ENCODE measurements at places on chromosomes 16 and 17.

DNA sequence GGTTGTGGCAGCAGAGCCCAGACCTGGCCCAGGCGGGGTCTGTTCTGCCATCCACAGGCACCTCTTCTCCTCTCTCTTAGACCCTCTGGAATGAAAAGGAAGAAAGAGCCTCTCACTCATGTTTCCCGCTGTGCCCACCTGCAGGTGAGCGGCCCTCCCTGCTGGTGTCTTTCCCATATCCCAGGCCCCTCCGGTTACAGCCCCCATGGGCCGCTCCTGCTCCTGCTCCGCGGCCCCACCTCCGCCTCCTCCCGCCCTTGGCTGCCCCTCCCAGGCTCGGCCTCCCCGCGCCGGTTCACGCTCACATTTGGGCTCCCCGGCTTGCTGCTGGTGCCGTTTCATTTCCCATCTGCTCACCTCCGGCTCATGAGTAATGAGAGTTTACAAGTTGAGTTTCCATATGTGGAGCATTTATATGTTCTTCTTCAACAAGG is 98.7 kb upstream of the SDK2 start:
- DNase-seq = no peak

GRCh38 chr16:65318590-65319257 is 196.9 kb upstream of the CDH11 start:
- DNase-seq = no peak

DNA sequence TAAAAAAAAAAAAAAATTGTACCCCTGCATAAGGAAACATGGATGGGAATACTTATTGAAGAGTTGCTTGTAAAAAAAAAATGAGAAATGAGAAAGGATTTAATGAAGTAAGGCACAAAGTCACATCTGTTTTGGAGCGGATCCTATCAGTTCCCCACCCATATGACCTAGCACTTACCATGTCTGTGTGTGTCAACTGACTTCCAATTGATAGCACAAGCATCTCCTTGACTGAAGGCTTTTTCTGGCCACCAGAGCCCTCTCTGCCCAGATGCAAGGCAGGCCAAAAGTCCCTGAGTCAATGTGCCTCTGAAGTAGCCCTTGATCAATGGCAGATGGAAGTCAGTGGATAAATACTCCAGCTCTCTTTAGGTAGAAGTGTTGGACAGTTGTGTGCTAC is 13.4 kb upstream of the NLK start:
- DNase-seq = no peak

DNA sequence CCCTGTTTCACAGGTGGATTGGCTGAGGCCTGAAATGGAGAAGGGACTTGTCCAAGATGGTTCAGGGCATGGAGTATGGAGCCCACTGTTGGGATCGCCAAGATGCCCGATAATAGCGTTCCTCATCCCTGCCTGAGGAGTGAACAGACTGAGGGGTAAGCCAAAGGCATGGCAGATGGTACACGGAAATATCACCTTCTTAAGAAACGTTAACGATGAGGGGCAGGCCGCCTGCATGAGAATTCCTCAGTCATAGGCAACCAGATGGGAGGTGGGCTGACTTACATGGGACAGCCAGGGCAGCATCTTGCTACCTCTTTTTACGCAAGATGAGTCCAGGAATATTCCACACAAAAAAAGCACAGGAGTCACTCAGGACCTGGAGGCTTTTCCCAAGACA is 188.1 kb downstream of the CCDC182 start:
- DNase-seq = no peak

DNA sequence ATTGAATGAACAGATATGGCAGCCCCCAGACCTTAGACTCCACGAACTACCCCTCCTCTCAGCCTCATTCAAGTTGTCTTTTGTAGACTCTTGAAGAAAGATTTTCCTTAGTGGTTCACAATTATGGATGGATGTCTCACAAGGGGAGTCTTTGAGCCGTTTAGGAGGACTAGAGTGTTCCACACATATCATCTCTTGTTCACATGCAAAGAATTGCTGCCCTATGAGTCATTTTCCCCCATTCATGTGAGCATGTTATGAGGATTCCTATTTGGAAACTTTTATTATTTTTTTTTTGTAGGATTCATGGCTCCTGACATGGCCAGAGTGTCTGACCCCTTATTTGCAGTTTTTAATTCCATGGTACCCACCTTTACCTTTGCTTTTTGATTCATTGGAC is 237.1 kb downstream of the SHISA9 start:
- no peak for DNase-seq

- no peak for DNase-seq
Measured at GRCh38 chr17:74962622-74963394, 9.8 kb downstream of the HID1 start.
